T-cell (primary cell): ENCODE measurements at places on chromosomes 4 and X.

- DNase-seq, result no peak
These were observed 56.7 kb downstream of the ANK2 start for GRCh38 chr4:113106108-113106507.

DNA sequence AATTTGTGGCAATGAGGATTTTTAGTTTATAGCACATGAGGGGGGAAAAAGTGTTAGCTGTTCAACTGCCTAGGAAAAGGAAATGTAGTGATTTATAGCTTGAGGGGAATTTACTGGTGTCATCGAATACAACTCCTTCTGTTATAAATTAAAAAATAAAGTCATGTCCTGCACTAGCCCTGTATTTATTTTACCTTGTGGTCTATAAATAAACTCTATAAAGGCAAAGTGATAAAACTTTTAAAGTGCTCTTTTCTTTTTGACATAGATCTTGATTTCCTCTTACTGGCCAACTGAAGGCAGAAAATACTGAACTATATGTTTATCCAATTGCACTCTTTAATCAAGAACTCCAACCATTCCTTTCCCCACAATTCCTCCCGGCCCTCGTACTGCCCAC is 672.1 kb upstream of the SLIT2 start:
- DNase-seq, result no peak

DNA sequence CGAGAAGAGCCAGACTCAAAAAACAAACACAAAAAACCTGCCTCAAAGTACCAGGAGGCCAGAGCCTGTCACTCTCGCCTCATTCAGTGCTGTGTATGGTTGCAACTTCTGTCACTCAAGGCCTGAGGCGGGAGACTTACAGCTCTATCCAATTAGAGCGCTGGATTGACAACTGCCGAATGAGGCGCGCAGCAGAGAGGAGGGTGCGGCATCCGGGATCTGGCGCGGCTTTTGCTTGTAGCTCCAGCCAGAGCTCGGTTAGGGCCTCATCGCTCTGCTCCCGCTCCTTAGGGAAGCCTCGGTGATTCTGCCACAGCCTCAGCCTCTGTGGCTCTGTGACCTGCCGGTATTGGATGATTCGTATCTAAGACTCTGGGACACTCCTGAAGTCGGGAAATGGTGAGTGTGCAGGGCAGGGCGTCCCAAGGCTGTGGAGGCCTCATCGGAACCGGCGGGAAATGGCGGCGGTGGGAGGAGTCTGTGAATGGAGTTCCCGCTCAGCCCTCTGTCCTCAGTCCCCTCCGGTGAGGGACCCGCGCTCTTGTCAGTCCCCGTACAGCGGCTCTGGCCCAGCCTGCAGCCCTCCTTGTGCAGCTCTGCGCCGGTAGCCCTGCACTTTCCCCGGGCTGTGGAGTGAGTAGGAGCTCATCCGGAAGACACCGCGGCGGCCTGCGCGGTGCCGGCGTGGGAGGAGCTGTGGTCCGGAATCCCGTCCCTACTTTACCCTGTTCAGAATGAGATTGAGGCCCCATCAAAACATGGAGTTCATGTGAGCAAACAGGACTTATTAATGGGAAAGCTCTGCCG is at the start of gene ZNF718:
TSS of gene ZNF718 (plus strand) at position 227 of the 807 bp plus-strand sequence. CDS start at position 397, 170 bp downstream.
- peak; percentile 96 for DNase-seq

GRCh38 chr4:85672116-85672515 is 197.2 kb downstream of the ARHGAP24 start:
- no peak for DNase-seq

GRCh38 chrX:71099736-71100135 is 4.1 kb downstream of the FOXO4 start:
- no peak for DNase-seq

DNA sequence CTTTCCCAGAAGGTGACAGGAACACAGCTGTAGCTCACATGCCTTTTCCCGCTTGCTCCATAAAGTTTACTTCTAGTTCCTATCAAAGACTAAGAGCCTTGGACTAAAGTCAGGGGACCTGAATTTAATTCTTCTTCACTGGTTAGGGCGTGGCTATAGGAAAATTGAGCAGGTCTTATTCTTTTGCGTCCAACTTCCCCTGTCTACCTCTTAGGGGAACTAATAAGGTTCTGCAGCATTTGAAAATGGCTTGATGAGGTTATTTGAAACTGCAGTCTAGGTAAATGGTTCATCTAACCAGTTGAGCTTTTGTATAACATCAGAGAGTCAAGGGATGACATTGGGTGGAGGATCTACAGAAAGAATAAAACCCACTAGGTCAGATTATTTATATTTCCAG is 2.6 kb downstream of the ARHGAP10 start:
- no peak for DNase-seq

- no peak for DNase-seq
These were observed 913 bp upstream of the SMIM10L2A start for GRCh38 chrX:135420831-135421230.

DNA sequence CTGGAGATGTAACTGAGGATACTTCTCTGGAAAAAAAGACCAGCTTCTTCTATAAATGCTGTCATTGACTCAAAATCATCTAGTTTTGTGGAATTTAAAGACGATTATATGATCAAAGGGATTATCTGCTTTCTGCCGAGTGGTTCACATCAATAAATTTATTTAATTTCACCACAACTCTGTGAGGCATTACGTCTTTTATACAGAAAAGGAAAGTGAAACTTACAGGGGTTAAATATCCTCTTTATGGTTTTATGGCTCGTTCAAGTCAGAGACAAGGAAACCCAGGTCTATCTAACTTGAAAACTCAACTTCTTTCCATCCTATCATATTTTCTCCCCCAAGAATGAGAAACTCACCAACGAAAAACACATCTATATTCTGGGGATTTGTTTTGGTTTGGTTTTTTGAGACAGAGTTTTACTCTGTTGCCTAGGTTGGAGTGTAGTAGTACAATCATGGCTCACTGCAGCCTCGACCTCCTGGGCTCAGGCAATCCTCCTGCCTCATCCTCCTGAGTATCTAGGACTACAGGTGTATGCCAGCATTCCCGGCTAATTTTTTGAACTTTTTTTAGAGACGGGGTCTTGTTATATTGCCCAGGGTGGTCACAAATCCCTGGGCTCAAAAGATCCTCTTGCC is 377.9 kb upstream of the EMCN start:
- DNase-seq, result no peak

DNA sequence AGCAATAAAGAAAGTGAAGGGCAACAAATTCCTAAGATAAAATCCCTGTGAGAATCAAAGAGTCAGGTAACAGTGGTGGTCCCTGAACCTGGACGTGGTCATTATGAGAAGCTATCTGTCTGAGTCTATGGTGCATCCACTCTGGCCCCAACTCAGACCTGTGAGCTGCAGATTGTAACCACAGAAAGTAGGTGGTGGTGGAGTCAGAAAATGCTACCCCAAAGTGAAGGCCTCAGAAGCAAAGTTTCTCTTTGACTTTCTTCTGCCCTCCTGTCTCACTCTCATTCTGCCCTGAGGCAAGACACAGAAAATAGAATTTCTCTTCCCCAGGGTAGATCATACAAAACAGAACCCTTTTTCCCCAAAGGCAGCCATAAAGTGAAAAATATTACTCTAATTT is 84.1 kb upstream of the NEIL3 start:
- no peak for DNase-seq

GRCh38 chr4:53713296-53713695 is 122.0 kb upstream of the LNX1 start:
- no peak for DNase-seq

DNA sequence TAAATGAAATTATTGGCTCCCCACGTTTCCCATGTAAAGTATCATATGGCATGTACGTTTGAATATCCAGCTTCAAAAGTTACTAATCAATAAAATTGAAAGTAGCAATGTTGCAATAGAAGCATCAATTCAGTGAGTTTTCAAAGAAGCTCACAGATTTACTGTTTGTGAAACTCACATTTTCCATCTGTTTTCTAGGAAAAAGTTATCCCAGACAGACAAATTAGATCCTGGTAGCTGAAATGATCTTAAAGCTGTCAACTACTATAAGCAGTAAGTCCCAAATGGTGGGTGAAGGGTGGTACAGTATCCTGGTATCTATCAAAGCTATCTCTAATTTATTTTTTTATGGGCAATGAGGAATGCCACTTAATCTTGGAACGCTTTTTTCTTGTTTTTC is 60.7 kb upstream of the MXRA5 start:
- DNase-seq, result no peak

DNA sequence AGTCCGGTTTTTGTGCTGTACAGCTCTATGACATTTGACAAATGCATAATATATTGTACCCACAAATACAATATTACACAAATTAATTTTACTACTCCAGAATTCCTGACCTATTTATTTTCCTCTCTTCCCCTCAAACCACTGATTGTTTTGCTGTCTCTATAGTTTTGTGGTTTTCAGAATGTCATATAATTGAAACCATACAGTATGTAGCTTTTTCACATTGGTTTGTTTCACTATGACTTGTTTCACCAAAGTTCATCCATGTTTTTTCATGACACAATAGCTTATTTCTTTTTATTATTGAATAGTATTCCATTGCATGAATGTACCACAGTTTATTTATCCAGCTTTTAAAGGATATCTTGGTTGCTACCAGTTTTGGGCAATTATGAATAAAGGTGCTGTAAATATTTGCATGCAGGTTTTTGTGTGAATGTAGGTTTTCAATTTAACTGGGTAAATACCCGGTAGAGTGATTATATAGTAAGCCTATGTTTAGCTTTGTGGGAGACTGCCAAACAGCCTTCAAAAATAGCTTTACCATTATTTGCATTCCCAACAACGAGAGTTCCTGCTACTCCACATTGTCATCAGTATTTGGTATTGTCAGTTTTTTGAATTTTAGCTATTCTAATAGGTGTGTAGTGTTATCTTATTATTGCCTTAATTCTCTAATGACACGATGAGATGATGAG is 25.9 kb downstream of the RNF175 start:
- DNase-seq, result no peak

- no peak for DNase-seq
These were observed 53.6 kb downstream of the PCDH19 start for GRCh38 chrX:100356351-100356896.

DNA sequence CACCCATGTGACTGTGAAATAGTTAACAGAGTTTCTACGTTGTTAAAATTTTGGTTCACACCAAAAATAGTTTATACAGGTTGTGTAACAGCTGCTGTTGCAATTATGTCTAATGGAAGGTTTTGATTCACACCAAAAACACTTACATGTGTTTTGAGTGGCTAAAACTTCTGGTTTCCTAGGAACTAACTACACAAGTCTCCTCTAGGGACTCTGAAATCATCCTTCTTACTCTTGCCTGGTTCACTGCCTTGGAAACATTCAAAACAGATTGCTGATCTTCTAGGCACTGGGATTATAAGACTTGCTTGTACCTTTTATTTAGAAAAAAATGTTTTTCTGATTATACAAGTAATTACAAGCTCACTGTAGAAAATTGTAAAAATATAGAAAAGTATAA is 14.9 kb upstream of the MORC4 start:
- DNase-seq, result no peak

DNA sequence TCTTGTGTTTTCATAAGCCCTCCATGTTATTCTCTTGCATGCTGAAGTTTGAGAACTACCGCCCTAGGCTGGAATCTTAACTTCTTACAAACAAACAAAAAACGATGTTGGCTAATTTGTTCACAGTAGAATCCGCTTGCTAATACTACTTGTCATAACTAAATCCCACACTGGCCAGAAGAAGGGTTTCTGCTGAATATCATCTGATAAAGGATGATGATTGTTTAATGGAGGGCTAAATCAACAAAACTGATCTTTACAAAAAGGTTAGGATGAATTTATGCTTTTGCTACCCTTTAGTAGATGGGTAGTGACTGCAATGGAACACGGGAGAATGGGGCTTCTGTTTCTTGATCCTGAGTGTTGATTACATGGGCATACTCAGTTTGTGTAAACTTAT is 42.3 kb downstream of the SPATA4 start:
- DNase-seq, result no peak

DNA sequence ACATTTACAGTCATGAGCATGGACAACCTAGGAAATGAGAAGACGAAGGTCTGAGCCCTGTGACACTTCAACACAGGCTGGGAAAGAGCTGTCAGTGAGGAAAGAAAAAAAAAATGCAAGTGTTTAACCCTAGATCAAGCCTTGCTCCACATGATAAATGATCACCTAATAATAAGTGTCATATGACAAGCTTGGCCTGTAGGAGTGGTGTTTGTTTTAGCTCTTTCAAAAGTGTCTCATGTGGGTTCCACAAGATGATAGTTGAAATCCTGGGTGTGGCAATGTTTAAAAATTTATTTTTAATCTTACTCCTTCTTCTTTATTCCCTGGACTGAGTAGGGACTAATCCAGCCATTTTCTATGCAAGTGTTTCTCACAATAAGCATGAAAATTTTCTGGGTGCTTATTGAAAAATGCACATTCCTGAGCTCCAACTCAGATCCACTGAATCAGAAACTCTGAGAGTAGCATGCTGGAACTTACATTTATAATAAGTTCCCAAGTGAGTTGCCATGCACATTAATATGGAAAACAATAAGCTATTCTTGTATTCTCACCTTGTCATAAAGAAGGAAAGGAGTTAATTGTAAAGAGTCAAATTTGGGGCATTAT is 138.3 kb downstream of the AREG start:
- no peak for DNase-seq

GRCh38 chrX:41445171-41445570 is 2.0 kb upstream of the NYX start:
- DNase-seq, result no peak

DNA sequence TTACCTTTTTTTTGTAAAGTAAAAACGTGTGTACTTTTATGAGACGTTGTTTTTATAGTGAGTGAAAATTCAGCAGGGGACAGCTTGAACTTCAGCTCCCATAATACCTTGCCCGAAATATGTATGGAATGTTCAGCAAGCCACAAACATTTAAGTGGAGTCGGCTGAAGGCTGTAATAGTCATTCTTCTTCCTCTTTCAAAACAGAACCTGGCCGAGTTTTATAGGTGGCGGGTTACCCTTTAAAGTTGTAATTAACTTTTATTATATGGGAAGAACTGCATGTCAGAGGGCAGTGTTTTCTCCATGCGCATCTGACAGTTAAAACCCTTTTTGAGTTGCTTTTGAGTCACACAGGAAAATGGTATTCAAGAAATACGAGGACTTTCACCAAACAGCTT is 50.7 kb downstream of the CLDN34 start:
- no peak for DNase-seq

- DNase-seq, result no peak
These were observed 17.1 kb upstream of the HERC3 start for GRCh38 chr4:88575186-88575585.

GRCh38 chrX:131626681-131627296 is 82.9 kb downstream of the OR13H1 start:
- DNase-seq, result no peak

DNA sequence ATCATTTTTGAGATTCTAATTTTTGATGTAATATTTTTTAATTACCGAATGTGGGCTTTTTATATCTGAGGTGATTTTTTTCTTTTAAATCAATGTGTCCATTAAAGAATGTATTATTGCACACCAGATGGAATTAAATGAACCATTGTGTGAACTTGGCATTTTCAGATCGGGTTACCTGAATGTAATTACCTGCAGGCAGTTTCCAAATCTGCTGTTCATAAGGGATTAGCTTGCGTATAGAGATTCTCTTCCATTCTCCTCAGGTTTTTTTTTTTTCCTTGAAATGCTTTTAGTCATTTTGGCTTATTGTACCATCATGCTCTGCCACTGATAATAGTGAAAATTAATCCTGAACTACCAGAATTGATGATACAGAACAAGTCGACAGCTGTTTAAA is 511.5 kb upstream of the ATOH1 start:
- DNase-seq, result no peak

- no peak for DNase-seq
These were observed 74.4 kb downstream of the OTC start for GRCh38 chrX:38426785-38427184.

GRCh38 chr4:11014199-11014598 is 329.6 kb upstream of the CLNK start:
- DNase-seq, result no peak
